HT1080 (cell line): ENCODE measurements at places on chromosomes 6 and 20. TPM values are rescaled to one million over a fixed set of nuclear protein-coding genes. Genes with fewer than 3 reads are reported as not detected.

The ARHGAP40 gene
- 0.03 TPM in 1 of 2 replicates, not detected in the other for total RNA-seq

The RIPOR2 gene
- not detected in 2 replicates for total RNA-seq

- no peak for DNase-seq
These were observed 22.9 kb upstream of the PAX1 start for GRCh38 chr20:21682521-21682954.

DNA sequence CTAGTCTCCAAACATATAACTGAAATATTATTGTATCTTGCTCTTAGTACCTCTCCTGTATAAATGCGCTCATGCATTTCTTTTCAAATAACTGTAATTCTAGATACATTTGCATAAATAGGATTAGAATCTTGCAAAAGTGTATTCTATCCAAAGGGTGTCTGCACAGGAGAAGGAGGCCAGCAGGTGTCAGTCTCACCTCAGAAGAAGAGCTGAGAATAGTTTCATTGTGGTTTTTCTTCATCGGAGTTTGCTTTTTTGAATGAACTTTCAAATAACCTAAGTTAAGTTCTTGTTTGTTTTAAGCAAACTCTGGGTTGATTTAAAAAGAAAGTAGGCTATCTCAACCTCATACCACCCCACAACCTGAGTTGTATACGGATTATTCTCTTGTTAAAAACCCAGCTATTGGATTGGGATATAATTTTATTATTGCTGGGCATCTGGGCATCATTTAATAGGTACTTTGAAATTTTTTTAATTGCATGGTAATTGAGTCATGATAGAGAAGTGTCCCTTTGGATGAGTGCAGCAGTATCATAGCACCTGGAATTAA lies 125.0 kb upstream of the MLIP start:
- peak; percentile 62 for DNase-seq

DNA sequence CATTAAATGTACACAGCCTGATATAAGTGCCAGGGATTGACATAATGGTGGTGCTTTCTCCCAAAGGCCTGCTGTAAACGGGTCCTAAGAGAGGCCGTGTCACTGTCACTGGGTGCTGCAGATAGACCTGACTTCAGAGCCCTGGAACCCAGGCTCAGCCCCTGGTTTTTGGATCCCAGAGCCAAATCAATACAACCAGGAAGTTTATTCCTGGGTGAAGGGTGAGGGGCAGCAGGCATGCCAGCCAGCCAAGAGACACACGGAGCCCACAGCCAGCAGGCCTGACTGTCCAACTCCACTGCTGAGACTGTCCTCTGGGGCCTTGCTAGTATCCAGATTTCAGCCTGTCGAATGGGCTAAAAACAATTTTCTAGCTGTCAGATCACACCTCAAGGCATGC lies 12.8 kb upstream of the ARMC12 start:
- no peak for DNase-seq

DNA sequence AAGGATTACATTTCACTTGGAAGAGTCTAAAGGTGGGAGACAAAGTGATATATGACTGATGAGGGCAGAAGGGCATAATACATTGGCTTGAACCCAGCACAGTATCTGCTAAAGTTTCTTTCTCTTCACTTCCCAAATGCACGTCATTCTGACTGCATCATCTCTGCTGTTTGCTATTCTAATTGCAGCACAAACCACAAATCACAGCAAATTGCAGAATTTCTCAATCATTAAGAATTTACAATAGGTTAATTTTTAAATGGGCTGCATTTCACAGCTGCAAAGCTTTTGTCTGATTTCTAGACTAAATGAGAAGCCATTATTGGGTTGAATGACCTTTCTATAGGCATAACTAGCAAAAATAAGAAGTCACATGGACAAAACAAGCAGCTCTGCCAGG lies 337.0 kb downstream of the RNGTT start:
- DNase-seq = no peak

GRCh38 chr6:12962987-12963386 lies 246.4 kb downstream of the PHACTR1 start:
- peak; percentile 78 for DNase-seq

DNA sequence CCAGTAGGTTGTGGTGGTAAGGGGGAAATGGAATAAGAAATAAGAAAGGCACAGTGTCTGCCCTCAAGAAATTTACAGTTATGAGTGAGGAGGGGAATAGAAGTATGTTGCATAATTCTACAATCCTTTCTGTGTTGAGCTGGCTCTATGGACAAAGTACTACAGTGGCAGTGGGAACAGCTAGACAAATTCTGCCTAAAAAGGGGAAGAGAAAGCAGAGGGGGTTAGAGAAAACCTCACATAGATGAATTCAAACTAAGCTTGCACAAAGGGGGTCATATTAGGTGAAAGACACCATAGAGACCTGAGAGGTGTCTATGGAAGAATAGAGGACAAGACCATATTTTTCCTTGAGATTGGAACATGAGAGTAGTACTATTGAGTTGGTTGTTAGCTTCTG lies 146.9 kb upstream of the VGLL2 start:
- no peak for DNase-seq
